ENCODE measurements at places on chromosomes 6 and 20. TPM values are rescaled to one million over a fixed set of nuclear protein-coding genes. Genes with fewer than 3 reads are reported as not detected.
A peak's percentile ranks its signal among the peaks of the same experiment; 100 is the strongest.

GRCh38 chr6:29628419-29629281 is 4.3 kb downstream of the GABBR1 start:
- DNase-seq, result peak; percentile 85

Gene PRPH2
- total RNA-seq, result not detected

GRCh38 chr6:159493231-159493897 is 199.7 kb downstream of the SOD2 start:
- DNase-seq, result no peak

- no peak for DNase-seq
Observed at GRCh38 chr6:111687652-111688051, 82.0 kb upstream of the TRAF3IP2 start.

DNA sequence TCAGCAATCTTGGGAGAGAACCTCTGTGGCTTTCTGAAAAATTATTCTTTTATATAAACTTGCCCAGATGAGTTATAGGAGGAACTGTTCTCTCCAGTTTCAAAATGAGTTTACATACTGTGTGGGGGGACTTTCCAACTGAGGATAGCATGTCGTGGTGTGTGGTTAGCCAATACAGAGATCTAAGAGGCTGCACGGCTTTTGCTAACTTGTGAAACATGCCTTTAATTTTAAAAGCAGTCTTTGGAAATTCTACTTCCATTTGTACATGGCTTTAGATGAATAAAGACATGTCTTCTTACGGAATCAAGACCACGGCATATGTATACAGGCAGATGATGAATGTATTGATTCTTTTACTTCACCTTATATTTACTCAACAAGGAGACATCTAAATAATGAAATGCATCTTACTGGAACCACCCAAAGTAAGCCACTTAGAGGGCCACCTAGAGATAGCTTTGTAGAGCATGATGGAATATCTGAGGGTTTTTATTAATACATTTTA is 39.8 kb downstream of the HIVEP1 start:
- no peak for DNase-seq

DNA sequence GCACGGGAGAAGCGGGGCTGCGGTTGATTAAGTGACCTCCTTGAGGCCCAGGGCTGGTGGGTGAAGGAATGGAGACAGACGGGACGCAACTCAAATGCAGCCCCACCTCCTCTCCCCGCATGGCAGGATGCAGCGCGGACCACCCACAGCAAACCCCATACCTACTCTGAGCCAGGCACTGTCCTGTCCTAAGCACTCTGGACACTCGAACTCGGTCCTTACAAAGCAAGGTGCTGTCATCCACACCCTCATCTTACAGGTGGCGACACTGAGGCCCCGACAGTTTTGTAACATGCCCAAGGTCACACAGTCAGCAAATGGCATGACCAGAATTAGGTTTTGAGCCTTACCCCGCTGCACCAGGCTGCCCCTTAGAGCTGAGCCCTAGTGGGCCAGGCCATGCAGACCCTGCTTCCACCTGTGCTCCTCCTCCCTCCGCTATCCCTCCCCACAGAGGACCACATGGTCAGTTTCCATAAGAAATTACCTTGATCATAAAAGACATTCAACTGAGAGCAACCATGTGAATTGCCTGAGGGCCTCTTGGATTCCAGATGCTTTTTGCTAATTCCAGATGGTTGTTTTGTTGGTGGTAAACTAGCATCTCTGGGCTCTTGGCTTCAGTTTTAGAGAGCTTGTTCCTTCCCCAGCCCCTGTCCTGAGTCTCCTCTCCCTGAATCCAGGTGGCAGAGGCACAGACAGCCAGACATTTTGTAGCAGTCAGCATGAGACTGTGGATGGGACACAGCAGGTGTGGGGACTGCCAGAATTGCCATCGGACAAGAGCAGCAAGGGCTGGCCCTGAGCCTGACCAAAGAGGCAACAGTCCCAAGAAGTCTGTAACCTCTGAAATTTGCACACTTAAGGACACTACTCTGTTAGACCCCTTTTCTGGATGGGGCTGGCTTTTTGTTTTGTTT is 171.9 kb upstream of the PMEPA1 start:
- no peak for DNase-seq

Gene POM121L2
- total RNA-seq, result not detected

Gene TFAP2B
- total RNA-seq, result not detected

Gene TRDN
- not detected for total RNA-seq

Gene MATN4
- total RNA-seq, result not detected

GRCh38 chr6:73564578-73565345 is 43.9 kb upstream of the EEF1A1 start:
- DNase-seq, result no peak

Gene TUBB2B
- total RNA-seq, result not detected

GRCh38 chr20:34235875-34236274 is 5.3 kb upstream of the ASIP start:
- no peak for DNase-seq

Gene PRKN
- total RNA-seq, result not detected

Gene ATP6V1G2
- total RNA-seq, result 2.1 TPM

Gene EPPIN
- not detected for total RNA-seq

DNA sequence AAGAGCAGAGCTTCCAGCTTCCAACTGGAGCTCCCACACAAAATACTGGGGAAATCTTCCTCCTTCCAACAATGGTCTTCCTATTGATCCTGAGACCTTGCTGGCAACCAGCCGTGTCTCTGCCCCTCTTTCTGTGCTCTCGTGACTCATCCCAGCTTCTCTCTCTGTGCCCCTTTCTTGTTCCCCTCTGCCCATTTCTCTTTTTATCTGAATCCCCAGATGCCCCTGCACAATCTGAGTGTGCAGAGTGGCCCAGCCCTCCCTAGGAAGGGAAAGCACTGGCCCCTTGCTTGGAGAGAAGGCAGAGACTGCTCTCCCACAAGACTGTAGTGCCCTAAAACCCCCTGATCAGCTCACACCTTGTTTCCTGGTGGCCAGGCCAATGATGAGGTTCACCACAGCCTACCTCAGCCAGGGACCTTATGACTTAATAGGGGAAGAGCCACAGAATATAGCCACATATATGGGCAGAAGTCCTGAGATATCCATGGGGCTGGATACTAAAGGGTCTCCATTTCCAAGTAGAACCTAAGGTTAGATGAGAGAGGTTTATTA is 23.1 kb upstream of the MAS1L start:
- DNase-seq, result no peak

- DNase-seq, result no peak
Observed at GRCh38 chr20:19070026-19070425, 142.4 kb upstream of the SLC24A3 start.

GRCh38 chr20:25486377-25486776 is 78.9 kb downstream of the GINS1 start:
- no peak for DNase-seq

- no peak for DNase-seq
Observed at GRCh38 chr6:108866798-108867197, 18.6 kb downstream of the ARMC2 start.

- no peak for DNase-seq
Observed at GRCh38 chr6:123658848-123659247, 22.1 kb upstream of the TRDN start.

GRCh38 chr6:69026243-69026642 is 391.2 kb downstream of the ADGRB3 start:
- peak; percentile 83 for DNase-seq

Gene FOXQ1
- total RNA-seq, result not detected

- DNase-seq, result no peak
Observed at GRCh38 chr6:66964216-66964615, 1257.2 kb upstream of the EYS start.

- DNase-seq, result no peak
Observed at GRCh38 chr6:163113358-163113962, 301.1 kb upstream of the QKI start.

GRCh38 chr20:18506744-18507143 is 996 bp upstream of the SEC23B start:
- no peak for DNase-seq

Gene LY6G5B
- total RNA-seq, result 2.6 TPM

DNA sequence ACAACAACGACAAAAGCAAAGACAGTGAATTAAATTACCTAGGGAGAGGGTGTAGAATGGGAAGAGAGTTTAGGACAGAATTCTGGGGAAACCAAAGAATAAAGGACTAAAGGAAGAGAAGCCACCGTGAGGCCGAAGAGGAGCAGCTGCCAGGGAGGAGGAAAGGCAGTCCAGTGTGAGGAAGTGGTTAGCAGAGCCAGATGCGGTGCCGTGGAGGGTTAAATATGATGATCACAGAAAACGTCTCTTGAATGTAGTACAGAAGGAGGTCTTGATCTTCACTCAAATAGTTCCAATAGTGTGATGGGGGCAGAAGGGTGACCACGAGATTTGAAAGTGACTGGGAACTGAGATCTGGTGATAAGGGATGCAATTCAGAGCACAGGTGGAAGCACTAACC is 67.7 kb downstream of the TMEM244 start:
- no peak for DNase-seq

DNA sequence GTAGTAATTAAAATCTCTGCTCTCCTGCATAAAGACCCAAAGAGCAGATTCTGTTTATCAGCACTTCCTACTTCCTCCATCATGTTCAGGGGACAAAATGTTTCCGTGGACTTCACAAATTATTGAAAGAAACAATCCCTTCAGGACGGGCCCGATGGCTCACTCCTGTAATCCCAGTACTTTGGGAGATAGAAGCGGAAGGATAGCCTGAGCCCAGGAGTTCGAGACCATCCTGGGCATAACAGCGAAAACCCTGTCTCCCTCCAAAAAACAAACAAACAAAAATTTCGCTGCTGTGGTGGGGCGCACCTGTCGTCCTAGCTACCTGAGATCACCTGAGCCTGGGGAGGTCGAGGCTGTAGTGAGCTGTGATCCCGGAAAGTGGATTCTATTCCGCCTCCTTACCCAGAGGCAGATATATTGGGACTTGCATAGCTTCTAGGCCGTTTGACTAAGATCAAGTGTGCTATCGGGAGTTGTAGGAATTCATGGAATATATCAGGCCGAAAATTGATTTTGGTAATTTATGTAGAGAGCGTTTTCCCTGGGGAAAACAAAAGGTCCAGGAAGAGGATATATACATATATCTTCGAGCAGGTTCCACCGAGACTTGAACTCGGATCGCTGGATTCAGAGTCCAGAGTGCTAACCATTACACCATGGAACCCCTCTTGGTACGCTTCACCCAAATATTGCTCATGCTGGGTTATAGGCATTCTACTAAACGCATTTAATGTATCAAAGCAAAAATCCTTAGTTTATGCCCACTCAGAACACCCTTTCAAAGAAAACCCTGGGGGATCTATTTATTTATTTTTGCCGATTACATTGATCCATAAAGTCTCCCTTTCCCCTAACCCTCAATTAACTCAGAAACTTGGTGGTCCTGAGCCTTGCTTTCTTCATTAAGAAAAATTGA is 74.5 kb upstream of the ZNF184 start:
- peak; percentile 79 for DNase-seq

GRCh38 chr20:62167474-62167873 is 15.4 kb upstream of the MTG2 start:
- no peak for DNase-seq

Gene SMLR1
- not detected for total RNA-seq

DNA sequence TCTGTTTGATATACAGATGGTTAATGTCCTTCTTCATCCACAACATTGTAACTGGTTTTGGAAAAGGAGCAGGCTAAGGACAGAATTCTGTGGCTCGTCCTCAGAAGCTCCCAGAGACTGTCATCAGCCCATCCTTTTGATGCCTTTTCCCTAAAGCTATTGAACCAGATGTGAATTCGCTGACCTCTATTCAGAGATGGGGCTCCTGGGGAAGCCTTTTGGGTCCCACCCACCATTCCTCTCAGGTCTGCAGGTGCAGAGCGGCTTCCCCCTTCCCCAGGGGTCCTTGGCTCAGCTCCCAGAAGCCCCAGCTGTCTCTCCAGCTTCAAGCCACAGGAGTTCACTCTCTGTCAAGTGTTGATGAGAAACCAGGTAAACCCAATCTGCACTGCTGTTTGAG is 191.7 kb downstream of the SMOC2 start:
- no peak for DNase-seq

- no peak for DNase-seq
Observed at GRCh38 chr6:15675536-15676220, 12.8 kb upstream of the DTNBP1 start.

DNA sequence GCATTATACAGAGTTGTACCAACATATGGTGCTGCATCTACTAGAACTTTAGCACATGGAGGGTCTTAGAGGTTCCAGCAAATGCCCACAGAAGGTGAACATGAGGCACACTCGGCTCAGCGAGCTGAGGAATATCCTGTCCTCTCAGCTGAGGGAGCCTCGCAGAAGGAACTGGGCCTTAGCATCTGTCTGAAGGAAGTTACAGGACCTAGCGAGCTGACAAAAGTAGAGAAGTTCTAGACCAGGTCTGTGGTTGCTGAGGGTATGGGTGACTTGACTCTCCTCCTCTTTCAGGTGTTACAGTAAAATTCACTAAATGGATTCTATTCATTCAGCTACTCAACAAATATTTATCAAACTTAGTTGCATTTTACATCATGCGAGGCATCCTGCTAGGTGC is 157.2 kb downstream of the ZDHHC14 start:
- DNase-seq, result no peak

DNA sequence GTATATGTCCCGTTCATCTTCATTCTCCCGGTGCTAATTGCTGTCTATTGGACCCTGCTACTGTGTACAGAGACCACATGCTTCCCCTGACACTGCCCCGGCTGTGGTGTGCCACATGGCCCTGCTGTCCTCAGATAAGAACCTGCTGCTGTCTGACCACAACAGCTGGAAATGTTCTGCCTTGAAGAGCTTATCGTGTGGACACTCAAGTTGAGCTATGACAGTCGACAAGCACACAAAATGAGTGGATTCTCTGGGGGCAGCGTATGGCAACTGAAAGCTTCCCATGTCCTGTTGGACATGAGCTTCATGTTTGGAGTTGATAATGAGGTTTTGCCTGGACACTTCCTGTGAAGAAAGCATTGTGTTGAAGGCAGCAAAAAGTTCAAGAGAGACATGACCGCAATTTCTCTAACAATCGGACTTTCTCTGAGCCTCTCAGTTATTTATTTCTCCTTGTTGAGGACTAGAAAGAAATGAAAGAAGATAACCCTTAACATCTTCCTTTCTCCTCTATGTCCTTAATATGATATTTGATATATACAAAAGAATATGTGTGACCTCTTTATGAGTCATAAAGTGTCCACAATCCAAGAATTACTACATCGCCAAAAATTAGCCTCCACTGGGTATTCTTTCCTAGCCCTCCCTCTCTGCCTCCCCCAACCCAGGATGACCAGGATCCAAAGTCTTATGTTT is 187.1 kb upstream of the TCF21 start:
- DNase-seq, result peak; percentile 21

GRCh38 chr20:43586641-43587040 is 4.1 kb upstream of the IFT52 start:
- DNase-seq, result no peak

DNA sequence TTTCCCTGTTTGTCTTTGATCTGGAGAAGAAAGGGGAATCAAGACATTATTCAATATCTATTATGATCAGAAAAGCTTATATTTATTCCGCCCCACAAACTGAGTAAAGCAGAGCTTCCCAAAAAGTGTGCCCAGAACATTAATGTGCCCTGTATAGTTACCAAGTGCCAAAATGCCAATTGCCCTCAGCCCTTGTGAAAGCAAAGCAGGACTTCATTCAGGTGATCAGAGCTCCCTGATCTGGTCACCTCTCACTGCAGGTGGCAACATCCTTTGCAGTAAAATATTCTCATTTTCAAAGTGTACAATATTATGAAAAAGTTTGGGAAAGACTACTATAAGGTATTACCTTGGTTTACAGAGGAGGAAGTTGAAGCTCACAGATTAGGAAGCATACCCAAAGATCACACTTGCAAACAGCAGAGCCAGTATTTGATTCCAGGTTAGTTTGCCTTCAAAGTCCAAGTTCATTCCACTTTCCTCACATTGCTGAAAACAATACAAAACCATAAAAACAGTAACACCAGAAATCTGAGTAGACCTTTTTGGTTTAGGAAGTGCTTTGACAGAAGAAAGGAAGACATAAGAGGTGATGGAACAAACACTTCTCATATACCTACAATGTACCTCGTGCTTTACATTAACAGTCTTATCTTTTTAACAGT is 19.6 kb upstream of the GCLC start:
- DNase-seq, result no peak

Gene DEFB132
- not detected for total RNA-seq

Data from HT1080 (cell line).